ENCODE measurements at places on chromosomes 1 and 21.
A peak's percentile ranks its signal among the peaks of the same experiment; 100 is the strongest.

DNA sequence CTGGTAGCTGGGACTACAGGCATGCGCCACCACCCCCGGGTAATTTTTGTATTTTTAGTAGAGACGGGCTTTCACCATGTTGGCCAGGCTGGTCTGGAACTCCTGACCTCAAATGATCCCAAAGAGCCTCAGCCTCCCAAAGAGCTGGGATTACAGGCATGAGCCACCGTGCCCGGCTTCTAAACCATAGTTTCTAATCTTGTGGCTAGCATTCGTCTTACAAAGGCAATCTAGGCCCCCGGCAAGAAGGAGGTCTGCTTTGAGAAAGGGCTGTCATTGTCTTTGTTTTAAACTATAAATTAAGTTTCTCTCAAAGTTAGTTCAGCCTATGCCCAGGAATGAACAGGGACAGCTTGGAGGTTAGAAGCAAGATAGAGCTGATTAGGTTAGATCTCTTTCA is 10.3 kb upstream of the L1TD1 start:
- DNase-seq: no peak

GRCh38 chr1:216627252-216627651 is 96.0 kb downstream of the ESRRG start:
- no peak for DNase-seq

DNA sequence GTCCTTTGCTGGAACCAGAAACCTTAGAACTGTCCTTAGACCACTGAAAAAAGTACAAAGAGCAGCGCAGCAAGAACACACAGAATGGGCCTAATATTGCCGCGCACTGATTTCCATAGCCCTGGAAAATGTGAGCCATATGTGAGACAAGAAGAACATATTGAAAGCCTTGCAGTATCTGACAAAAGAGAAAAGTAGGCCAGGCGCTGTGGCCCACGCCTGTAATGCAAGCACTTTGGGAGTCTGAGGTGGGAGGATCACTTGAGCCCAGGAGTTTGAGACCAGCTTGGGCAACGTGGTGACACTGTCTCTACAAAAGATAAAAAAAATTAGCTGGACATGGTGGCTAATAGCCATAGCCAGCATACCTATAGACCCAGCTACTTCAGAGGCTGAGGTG is 300.7 kb downstream of the RYR2 start:
- DNase-seq: no peak

- peak; percentile 42 for DNase-seq
These were observed 577 bp downstream of the IKBKE start for GRCh38 chr1:206470692-206471414.

DNA sequence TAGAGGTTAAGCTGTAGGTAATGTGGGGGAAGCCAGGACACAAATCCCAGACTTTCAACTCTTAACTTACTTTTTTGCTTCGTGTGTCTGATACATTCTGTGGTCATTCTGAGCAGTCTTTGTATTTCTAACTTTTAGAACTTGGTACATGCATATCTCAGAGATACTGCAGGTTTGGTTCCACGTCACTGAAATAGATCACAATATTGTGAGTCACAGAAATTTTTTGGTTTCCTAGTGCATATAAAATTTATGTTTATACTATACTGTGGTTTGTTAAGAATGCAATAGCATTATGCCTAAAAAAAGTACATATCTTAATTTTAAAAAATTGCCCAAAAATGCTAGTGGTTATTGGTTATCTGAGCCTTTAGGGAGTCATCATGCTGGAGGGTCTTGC is 3.2 kb downstream of the URB2 start:
- DNase-seq: no peak

GRCh38 chr21:46149205-46149901 is 6.0 kb downstream of the FTCD start:
- no peak for DNase-seq

DNA sequence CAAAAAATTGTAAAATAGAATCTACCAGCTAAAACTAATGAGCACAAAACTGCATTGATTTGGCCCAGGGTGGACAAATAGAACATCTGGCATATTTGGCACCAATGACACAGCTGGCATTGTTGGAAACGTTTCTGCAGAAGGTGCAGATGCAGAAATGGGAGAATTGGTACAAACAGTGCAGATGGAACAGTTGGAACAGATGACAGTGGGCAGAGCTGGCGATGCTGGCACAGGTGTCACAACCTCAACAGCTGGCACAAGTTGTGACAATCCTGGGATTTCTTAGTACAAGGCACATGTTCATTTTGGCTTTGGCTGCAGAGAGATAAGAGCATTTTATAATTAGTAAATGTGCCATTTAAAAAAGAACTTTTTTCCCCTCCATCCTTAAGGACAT is 91.1 kb upstream of the ZBTB18 start:
- no peak for DNase-seq

GRCh38 chr1:185610954-185611353 is 123.2 kb upstream of the HMCN1 start:
- DNase-seq: no peak

DNA sequence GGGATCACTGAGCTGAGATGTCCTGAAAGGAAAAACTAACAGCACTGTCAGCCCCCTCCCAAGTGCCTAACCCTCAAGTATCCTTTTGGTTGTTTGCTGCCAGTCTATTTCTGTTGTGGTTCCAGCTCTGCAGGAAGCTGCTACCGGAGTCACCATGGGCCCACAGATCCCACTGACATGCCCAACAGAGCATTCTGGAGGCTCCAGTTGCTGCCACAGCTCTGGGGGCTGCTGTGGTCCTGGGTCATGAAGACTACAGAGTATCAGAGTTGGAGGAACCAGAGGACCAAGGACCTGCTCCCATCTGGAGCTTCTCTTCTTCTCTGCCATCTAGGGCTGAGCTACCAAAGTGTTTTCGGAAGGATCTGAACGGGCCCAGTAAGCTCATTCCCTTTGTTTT is 910 bp downstream of the LCE3A start:
- DNase-seq: no peak

GRCh38 chr1:233238884-233239431 is 56.6 kb downstream of the PCNX2 start:
- DNase-seq: no peak

DNA sequence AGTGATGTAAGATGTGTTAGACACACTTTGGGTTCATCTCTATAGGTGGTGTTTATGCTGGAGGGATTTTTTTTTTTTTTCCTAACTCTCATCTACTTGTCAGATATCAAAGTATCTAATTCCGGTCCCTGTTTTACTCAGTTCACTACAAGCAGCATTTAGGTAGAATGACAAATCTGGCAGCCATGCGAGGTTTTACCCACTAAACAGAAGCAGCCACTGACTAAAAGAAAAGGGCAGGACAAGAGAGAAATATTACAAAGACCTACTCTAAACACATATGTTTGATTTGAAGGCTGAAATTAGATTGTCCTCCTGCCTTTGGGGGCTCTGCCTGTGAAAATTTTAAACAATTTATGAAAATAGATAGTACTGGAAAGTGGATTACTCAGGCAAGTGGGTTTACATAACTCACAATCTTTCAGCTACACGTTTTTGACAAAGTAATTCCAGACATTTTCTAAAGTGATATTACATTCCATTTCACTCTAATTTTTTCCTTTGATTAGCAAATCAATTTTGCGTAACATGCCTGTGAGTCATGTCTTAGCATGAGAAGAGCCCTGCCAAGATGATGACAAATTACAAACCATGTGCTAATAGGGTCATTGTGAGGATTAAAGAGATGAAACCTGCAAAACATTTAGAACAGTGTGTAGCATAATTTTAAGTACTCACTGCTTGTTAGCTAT is 172.6 kb downstream of the PLA2G4A start:
- DNase-seq: no peak

DNA sequence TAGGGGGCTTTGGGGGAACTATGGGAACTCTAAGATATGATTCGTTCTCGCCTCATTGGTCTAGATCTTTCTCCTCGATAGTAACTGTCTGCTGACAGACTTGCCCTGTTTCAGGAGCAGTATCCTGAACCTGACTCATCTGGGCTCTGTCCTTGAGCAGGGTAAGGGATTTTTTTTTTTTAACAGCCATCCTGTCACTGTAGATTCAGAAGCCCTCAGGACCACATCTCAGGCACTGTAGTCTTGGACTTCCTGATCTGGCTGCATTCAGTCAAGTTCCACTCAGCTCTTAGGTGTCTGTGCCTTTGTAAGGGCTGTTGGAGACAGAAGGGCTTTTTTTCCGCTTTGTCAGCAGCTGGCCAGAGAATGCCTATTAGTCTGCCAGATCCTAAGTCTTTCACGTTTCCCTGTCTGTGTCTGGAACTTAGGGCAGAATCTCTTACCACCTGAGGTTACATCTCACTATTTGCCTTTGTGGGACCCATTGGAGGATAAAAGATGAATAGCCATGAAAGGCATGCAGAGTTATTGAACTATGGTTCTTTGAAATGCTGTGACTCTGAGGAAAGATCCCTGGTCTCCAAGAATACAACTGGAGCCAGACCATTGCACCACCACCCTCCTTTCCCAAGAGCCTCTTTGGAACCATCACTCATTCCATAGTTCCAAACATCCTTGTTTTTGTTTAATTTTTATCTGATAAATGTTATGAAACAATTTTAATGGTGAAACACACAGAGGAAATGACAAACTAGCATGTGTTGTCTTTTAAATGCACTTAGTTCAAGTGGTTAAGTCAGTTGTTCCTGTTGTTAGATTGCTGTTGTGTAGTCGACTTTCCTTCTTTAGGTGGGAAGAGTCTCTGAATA is 49.7 kb upstream of the MACF1 start:
- DNase-seq: no peak

DNA sequence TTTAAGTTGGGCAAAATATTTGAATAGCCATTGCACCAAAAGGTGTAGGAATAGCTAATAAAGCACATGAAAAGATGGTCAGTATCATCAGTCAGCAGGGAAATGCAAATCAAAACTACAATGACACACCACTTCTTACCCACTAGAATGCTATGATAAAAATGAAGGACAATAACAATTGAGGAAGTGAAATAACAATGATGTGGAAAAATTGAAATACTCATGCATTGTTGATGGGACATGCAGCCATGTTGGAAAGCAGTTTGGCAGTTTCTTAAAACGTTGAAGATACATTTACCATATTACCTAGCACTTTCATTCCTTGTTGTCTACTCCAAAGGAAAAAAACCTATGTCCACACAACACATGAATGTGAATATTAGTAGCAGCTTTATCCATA is 28.4 kb downstream of the HSD3B1 start:
- no peak for DNase-seq

- no peak for DNase-seq
These were observed 14.0 kb upstream of the JAM2 start for GRCh38 chr21:25625036-25625435.

DNA sequence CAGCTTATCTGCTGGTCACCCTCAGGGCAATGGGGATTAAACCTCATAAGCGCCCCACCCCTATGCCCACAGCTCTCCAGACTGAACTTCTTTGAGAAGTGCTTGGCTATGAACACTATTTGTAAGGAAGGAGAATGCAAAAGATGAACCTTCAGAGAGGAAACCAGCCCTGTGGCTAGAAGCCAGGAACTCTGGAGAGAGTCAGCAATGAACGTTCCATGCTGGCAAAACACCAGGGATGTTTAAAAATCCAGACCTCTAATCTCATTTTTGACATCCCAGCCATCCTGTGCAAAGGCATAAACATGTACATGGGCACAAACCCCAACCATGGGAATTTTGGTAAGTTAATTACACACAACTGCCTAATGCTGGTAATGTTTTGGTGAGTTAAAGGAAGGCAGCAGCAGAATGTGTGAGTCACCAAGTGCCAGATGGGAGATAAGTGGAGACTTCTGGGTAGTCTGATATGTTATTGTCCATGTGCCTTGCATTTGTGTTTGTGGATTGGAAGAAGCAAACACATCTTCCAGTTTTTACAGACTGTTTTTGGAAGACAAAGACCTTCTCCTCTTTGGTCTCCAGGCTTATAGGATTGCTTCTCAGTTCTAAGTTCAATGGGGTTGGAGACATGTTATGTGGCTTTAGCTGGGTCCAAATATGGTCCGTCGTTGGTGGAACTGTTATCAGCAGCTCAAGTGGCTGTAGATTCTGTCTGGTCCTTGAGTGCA is 174.1 kb upstream of the ETV3 start:
- no peak for DNase-seq

GRCh38 chr1:184754476-184755225 is at the start of gene EDEM3:
Gene EDEM3, minus strand, starts transcription at chr1:184754858. Its CDS starts 212 bp downstream, at chr1:184754646.
- DNase-seq: peak; percentile 87

DNA sequence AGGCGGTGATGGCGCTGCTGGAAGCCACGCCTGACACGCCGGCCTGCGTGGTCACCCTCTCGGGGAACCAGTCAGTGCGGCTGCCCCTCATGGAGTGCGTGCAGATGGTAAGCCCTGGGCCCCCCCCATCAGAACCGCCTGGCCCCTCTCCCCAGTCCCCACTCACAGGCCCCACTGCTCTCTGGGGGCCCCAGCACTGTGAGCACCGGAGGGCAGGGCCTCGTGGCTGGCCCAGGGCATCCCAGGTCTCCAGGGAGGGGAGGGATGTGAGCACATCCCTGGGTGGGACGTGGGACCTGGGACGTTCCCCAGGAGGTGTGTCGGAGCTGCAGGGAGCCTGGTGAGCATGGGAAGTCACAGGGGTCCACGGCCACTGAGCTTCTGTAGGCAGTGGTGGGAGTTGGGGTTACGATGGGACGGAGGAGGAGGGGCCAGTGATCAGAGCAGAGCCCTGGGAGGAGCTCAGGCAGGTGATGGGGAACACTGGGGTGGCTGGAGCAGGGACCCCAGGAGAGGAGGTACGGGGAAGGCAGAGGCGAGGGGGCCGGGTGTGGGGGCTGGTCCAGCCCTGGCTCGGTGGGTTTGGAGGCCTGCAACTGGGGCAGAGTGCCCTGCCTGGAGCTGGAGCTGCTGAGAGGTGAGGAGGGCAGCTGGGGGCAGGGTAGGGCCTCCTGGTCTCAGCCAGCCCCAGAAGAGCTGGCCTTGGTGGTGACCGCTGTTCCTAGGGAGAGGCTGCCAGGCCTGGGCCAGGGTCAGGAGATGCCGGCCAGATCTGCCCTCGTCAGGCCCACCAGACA is 18.8 kb downstream of the PFKL start:
- no peak for DNase-seq

GRCh38 chr1:40302475-40302874 is 14.6 kb downstream of the COL9A2 start:
- no peak for DNase-seq

DNA sequence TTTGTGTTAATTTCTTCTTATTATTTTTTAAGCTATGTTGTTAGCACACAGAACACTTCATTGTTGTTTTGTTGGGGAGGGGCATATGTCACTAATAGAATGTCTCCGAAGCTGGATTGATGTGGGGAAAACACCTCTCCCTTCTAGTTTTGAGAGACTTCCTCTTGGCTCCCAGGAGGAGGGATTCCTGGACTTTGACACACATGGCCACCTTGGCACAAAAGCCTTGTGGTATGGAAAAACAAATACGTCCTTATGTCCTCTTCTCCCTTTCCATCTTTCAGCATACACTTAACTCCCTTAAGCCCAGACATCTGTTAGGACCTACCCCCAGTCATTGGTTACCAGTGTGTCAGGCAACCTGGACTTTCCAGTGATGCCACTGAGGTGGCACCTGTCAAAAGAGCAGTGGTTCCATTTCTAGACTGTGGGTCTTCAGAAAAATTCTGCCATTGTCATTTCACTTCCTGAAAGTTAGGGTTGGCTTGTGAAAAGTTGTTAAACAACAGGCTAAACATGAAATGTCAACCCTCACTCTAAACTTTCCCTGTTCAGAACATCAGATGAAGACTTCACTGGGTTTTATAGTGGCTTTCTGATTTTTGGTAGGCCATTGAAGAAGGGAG is 12.5 kb upstream of the ABCB10 start:
- no peak for DNase-seq

GRCh38 chr21:42609811-42610210 is 43.6 kb upstream of the PDE9A start:
- DNase-seq: no peak
